SW 1271 (cell line): ENCODE measurements at places on chromosomes 12 and 14.

DNA sequence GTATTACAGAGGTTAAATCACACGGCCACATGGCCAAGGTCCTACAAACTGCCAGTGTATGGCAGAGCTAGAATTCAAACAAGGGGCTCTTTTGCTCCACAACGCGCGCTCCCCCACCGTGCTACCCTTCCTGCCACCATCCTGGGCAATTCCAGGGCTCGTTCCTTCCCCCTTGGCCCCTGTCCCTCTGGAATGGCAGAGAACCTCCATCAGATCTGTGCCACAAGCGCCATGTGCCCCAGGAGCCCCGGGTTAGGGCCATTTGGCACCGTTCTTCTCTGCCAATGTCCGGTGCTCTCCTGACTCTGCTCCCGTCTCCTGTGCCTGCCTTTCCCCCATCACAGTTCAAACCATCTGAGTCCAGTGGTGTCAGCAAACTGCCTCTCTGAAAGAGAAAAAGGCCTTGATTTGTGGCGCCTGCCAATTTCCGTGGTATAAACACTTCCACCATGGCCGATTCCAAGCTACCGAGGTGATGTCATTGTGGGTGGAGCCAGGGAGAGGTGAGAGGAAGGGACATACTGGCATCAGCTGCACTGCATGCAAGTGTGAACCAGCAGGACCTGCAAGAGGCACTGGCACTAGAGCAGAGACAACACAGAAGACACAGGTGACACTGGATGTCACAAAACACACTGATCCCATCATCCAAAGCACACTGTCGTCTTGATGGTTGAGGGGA is 163.1 kb downstream of the CALM1 start:
- no peak for DNase-seq

- DNase-seq = no peak
Observed at GRCh38 chr14:95850429-95850828, 26.2 kb upstream of the TUNAR start.

GRCh38 chr12:14784471-14784870 is 18.8 kb downstream of the WBP11 start:
- DNase-seq = no peak

DNA sequence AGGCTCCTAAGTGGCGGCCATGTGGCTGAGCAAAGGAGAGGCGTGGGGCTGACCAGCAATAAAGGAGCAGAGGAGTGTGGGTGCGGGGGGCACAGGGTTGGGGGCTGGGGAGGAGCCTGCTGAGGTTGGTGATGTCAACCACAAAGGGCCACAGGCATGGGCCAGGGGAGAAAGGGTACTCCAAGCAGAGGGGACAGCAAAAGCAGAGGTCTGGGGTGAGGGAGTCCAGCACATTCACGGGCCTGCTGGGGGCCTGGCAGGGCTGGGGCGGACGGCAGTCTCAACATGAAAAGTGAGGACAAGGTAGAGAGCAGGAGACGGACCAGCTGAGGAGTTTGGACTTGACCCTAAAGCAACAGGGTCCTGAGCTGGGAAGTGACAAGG is 81.7 kb downstream of the CHGA start:
- DNase-seq = no peak

GRCh38 chr12:64216239-64216638 is 5.9 kb downstream of the KICS2 start:
- no peak for DNase-seq
